SIG-M5 (cell line): ENCODE measurements at places on chromosomes 6 and 20.

- DNase-seq = no peak
Measured at GRCh38 chr6:80523531-80523997, 417.1 kb downstream of the BCKDHB start.

DNA sequence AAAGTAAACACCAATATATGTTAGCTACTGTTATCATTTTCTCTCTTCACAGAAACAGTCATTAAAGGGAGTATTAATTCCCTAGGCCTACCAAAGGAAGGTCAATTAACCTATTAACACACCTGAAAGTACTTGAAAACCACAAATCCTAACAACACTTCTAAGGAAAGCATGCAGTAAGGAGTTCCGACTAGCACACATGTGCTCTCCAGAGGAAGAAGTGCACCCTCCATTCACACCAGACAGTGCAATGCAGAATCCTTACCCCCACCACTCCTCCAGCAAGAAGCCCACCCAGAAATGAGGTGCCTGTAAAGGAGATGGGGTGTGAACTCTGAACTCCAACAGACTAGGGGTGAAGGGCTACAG lies 58.7 kb downstream of the EPB41L2 start:
- DNase-seq = no peak

GRCh38 chr6:17648745-17649144 lies 48.6 kb downstream of the FAM8A1 start:
- DNase-seq = no peak

DNA sequence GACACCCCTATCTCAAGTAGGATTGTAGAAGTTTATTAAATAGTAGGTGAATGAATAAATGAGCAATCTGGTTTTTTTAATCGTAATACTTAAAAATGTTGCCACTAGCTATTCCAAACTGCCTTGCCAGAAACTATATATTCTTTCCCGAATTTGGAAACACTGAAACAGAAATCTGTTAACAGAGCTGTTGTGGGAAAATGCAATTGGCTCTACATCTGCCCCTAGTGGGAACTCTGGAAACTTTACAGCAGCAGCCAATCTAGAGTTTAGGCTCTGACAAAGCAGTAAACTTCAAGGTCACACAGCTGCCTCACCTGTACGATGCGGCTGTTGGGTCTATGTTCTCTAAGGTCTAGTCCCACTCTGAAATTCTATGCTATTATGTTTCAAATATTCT lies 41.7 kb downstream of the SYNE1 start:
- no peak for DNase-seq
